ENCODE measurements at places on chromosomes 11 and 22.

GRCh38 chr22:30289141-30289979 lies at the start of gene CASTOR1:
Gene CASTOR1 (minus strand): TSS chr22:30289505. CDS start chr22:30289497, 8 bp downstream.
- peak; percentile 89 for DNase-seq

- no peak for DNase-seq
Observed at GRCh38 chr11:75762885-75763284, 5.7 kb upstream of the DGAT2 start.

GRCh38 chr11:122811721-122812120 lies 26.6 kb upstream of the CRTAM start:
- no peak for DNase-seq

DNA sequence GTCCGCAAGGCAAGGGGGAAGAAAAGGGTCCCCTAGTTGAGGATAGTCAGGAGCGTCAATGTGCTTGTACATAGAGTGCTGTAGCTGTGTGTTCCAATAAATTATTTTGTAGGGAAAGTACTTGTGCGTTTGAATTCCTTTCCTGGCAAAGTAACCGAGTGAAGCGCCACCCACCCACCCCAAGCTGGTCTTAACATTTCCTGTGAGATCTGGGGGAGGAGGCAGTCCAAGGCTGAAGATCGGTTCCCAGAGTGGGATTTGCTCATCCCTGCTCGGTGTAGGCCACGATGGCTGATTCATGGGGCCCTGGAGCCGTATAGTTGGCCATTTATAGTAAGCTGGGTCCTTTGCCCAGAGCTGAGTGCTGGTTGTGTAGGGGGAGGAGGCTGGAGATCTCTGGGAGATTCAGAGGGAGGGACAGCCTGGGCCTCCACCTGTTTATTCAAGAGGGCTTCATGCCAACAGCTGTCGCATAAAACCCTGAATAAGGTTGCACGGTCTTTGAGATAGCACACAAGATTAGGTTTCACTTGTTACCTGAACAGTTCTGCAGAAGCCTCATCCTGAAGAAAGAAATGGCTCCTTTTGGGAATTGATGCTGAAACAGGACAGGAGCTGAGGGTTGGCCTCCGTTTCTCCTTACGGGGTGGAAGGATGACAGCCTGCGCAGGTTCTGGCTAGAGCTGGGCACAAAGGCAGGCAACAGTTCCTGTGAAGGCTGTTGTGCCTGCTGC lies 2.4 kb downstream of the ATF4 start:
- no peak for DNase-seq

DNA sequence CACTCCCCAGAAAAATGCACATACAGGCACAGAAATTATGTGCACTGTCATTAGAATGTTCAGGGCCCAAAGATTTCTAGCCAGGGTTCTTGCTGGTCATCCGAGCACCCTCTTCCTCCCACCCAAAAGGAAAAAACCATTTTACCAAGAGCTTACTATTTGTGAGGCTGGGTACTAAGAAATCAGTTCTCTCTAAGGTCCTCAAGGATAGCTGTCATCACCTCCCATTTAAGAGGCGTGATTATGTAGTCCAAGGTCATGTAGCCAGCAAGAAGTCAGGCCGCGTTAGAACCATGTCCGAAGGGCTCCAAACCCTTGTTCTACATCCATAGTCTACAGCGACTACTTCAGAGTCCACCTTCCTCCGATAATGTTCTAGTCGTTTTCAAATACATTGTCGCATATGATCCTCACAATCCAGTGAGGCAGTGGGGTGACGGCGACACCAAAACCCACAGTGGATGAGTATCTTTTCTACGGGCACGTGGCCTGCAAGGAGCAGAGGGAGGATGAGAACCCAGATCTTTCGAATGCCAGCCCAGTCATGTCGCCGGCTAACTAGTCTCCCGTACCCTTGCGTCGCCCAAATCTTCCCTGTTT lies 634 bp downstream of the TIMM8B start:
- peak; percentile 14 for DNase-seq

DNA sequence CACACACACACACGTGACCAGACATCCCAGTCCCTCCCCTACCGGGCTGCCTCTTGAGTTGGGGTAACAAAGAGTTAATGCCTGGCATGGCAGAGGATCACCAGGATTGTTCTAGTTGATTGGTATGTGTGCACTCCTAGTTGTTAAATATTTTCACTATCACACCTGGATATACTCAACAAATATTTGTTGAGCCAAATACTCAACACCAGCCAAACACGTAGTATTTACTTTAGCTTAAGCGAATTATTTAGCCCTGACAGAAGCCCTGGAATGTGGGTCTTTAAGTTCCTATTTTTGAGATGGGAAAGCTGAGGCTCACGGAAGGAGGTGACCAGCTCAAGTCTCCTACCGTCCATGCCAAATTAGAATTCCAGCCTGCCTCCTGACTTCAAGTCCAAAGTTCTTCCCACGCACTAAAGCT lies 10.5 kb downstream of the CD3E start:
- no peak for DNase-seq

- no peak for DNase-seq
Observed at GRCh38 chr22:45238957-45239680, 1.6 kb downstream of the KIAA0930 start.

- DNase-seq: no peak
Observed at GRCh38 chr11:35089666-35090065, 49.3 kb upstream of the CD44 start.

DNA sequence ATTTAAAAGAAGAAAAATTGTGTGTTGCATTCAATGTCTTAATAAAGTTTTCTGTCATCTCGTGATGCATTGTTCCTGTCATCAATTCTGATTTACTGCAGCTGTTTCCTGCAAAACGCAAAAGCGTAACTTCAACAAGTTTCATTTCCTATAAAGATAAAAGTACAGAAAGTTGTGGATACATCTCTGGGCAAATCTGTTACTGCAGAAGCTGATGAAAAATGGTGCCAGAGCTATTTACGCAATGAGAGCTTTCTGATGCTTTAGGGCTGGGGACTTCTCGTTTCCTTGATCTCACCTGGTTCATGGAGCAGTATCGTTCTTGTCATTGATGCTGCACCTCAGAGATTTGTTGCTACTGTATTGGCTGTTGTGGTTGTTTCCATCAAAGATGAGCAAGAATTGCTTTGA lies 15.5 kb upstream of the MS4A12 start:
- no peak for DNase-seq

DNA sequence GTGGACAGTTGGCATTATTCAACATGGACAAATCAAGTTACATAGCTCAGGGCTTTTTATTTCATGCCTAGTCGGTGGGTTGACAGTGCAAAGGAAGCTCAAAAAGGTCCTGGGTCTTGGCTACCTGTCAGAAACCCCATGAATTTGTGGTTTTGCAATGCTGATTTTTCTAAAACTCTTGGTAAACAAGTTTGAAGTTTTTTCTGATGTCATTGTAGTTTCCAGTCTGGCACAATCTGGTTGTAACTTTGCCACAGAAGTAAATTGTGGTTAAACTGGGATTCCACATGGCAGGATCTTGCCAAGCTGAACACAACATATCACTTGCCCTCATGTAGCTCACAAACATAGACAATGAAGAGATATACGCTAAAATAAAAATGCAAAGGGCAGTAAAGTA lies 100.8 kb downstream of the EHF start:
- DNase-seq: no peak

DNA sequence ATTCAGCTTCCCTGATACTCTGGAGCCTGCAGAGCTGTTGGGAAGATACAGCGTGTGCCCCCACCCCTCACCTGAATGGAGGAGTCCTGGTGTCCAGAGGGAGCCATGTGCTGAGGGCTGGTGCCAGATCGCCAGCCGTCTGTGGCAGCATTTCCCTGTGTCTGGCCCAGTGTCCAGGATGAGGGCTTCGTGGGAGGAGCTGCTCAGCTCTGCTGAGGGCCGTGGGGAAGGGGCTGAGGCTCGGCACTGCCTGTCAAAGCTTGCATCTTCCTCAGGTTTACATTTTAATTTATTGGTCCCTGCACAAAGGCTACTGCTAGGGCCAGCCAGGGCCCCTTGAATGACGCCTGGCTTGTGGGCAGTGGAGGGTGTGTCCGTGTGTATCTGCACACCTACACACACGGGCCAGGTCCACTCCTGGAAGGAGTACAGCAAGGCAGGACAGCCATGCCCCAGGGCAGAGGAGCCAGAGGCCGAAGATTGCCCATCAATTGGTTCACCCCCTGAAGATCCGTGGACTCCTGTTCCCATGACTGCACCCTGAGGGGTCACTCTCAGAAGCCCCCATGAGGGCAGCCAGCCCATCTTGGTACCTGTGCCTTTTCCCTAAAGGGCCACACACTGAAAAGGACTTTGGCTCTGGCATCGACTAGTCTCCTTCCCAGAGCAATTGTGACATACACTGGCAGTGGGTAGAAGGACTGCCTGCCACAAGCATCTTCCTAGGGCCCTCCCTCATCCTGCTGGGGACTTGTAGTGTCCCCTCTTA lies 107.7 kb upstream of the PARVA start:
- no peak for DNase-seq

DNA sequence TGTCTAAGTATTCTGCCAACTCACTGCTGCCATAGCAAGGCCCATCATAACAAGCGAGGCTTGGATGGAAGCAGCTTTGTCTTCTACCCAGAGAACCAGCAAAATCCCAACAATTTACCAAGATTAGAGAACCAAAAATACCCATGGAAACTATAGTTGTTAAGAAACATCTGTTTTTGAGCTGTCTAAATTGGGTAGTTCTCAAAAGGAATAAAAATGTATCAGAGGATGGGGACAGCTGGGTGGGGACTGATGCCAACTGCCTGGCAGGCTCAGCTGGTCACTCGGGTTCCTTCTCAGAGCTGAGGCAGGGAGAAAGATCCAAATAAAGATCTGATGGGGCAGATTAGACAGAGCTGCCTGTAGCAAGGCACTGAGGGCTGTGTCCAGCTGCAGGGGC lies 85.9 kb upstream of the GRK3 start:
- DNase-seq: no peak

DNA sequence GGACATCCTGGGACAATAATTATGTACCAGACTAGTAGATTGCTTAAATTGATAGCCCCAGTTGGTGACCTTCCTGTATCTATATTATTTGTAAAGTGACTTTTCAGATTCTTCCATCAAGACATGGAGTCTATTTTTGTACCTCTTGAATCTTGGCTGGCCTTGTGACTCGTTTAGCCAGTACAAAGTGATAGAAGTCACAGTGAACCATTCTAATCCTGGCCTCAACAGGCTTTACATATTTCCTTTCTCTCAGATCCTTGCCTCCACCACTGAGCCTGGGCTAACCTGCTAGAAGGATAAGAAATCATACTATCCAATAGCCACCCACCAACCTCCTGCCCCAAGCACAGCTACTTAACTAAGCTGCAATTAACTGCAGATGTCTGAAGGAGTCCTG lies 37.5 kb upstream of the SLC6A5 start:
- no peak for DNase-seq

- no peak for DNase-seq
Observed at GRCh38 chr11:130508913-130509312, 60.5 kb downstream of the ADAMTS15 start.

DNA sequence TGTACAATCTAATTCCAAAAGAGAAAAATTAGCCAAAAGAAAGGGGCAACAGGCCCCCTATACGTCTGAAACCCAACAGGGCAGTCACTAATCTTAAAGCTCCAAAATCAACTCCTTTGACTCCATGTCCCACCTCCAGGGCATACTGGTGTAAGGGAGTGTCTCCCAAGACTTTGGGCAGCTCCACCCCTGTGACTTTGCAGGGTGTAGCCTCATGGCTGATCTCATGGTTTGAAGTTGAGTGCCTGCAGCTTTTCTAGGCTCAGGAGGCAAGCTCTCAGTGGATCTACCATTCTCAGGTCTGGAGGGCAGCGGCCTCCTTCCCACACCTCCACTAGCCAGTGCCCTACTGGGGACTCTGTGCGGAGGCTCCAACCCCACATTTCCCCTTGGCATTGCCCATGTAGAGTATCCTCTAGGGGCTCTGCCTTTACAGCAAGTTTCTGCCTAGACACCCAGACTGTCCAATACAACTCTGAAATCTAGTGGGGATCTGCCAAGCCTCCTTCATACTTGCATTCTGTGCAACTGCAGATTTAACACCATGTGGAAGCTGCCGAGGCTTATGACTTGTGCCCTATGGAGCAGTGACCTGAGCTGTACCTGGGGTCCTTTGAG lies 94.5 kb downstream of the TRIM29 start:
- no peak for DNase-seq

DNA sequence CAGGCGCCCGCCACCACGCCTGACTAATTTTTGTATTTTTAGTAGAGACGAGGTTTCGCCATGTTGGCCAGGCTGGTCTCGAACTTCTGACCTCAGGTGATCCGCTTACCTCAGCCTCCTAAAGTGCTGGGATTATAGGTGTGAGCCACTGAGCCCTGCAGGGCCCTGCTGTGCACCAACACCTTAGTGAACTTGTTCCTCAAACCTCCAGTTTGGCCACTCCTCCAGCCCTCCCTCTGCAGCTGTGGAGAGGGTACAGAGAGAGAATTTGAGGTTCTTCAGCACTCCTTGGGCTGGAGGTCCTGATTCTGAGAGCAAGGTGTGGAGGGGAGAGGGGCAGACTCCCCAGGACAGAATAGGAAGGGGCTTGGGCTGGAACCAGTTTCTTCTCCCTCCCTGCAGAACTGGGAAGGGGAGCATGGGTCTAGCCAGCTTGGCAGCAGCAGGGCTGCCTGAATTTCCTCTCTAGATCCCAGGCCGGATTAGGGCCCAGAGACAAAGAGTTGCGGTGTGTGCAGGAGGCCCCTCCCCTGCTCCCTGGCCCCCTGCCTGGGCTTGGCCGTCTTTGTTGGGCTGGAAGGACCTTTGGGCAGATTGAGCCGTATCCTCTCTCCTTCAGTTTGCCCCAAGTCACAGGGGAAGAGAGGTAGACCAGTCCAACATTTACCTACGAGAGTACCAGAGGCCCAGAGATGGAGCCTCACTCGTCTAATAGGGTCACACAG lies 2.3 kb upstream of the PEX16 start:
- no peak for DNase-seq

DNA sequence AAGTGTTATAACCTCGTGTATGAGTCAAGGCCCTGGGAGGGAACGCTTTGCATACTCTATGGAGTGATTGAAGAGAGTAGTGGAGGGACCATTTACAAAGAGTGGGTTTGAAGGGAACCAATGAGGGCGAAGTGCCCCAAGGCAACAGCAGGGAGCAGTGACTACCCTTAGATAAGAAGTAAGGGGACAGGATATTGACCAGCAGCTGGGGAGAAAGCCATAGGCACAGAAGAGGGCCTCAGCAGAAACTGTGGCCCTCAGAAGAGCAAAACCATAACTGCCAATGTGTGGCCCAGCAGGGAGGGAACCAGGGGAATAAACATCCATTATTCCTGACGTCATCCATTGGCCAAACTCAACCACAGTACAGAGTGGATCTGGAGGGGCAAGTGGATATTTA lies 24.7 kb downstream of the PARVA start:
- no peak for DNase-seq

DNA sequence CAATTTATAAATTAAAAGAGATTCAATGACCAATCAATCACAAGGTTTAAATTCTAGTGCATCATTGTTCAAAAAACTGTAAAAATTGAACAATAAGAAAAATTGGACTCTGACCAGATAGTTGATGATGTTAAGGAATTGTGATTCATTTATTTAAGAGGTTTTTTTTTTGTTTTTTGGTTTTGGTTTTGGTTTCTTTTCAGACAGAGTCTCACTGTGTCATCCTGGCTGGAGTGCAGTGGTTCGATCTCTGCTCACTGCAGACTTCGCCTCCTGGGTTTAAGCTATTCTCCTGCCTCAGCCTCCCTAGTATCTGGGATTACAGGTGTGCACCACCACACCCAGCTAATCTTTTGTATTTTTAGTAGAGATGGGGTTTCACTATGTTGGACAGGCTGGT lies 17.1 kb upstream of the EIF3M start:
- no peak for DNase-seq

- DNase-seq: no peak
Observed at GRCh38 chr22:22893891-22894739, 6.5 kb downstream of the IGLL5 start.

GRCh38 chr11:61887839-61888494 lies 3.4 kb downstream of the FADS3 start:
- no peak for DNase-seq

GRCh38 chr22:39994566-39995392 lies at the start of gene FAM83F:
Gene FAM83F (plus strand): TSS chr22:39994954. CDS start chr22:39995043, 89 bp downstream.
- peak; percentile 7 for DNase-seq
